NCI-H526 (cell line): ENCODE measurements at places on chromosomes 4 and X.

DNA sequence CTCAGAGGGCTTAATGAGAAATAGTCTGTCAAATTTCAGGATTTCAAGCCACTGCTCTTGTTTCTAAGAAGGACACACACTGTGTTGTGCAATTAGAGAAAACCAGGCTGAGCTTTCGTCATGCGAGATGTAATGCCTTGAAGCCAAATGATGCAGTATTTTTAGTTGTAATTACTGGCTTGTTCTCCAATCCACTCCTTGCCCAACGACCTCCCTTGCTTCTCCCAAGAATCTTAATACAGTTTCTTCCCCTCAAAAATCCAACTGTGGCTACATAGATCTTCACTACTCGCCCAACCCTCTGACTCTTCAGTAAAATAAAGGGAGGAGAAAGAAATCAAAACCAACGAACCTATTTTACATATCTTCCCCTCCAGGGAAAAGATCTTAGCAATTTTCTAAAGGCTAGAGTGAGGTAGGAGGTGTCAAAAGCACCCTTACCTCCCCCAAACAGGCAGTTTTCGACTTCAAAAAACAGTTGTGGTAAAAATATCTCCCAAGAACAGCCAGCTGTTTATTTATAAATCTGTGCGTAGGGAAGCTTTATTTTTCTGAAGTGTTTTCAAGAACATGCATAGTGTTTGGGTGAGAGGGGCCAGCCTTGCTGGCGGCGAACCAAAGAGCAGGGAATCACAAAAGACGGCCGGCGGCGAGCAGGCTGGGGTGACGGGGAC is 68.7 kb downstream of the MGST2 start:
- DNase-seq: no peak

GRCh38 chrX:77658886-77659285 is 127.1 kb downstream of the ATRX start:
- no peak for DNase-seq

GRCh38 chrX:40878766-40879165 is 143.4 kb upstream of the MED14 start:
- DNase-seq: no peak

GRCh38 chr4:73161527-73162185 is 92.1 kb upstream of the COX18 start:
- DNase-seq: no peak

- DNase-seq: no peak
These were observed 134.3 kb upstream of the RPS6KA6 start for GRCh38 chrX:84322083-84322827.

GRCh38 chr4:145019346-145019745 is 78.7 kb downstream of the ANAPC10 start:
- no peak for DNase-seq

DNA sequence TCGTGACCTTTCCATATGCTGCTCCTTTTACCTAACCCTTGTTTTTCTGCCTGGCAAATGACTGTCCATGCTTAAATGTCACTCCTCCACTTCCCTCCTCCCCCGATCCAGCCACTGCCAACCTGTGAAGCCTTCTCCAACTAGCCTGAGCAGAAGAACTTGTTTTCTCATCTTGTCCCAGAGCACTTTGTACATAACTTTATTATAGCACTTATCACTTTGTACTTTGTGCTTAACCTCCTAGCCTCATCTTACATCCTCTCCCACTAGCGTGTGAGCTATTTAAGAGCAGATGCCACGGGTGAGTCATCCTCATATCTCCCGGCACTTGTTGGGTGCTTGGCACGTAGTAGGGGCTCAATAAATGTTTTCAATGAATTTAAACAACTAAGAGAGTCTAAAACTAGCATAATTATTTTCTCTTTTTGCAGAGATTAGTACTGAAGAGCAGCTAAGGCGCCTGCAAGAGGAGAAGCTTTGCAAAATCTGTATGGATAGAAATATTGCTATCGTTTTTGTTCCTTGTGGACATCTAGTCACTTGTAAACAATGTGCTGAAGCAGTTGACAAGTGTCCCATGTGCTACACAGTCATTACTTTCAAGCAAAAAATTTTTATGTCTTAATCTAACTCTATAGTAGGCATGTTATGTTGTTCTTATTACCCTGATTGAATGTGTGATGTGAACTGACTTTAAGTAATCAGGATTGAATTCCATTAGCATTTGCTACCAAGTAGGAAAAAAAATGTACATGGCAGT is 46.9 kb downstream of the XIAP start:
- no peak for DNase-seq

DNA sequence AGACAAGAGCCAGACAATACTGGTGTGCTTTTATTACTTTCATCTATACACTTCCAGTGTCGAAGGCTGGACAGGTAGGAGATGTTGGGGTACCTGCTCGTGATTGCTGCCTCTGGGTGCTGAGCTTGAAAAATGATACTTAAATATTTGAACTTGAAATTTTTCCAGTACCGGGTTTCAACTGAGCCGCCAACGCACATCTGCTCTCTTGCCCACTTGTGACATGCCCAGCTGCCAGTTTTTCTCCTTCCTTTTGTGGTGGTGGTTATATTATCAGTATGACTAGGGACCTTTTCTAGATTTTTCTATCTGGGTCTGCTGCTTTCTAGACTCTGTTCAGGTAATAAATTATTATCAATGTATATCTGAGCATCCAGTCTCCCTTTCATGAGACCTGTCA is 3.4 kb downstream of the OGT start:
- DNase-seq: no peak

DNA sequence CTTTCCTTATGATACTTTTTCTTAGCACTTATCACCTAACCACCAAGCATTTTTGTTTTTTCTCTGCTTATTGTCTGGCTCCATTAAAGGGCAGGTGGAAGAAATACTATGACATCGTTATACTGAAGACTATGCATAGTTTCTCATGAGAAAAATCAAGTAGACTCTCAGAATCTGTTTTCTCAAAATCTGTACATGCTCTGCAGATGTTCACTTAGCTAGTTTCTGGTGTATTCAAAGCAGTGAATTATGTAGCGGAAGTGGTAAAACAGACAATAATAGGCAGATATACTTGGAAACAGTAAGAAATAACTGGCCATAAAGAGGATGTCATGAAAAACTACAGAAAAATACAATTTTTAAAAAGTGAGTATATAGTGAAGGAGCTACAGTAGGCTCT is 146.0 kb downstream of the STIM2 start:
- no peak for DNase-seq

- no peak for DNase-seq
These were observed 170.9 kb downstream of the IL15 start for GRCh38 chr4:141807103-141807891.

GRCh38 chr4:73731968-73732610 is 8.3 kb upstream of the CXCL8 start:
- DNase-seq: no peak

GRCh38 chr4:128579154-128579853 is 230.2 kb upstream of the JADE1 start:
- no peak for DNase-seq

- no peak for DNase-seq
These were observed 3.4 kb downstream of the RTL5 start for GRCh38 chrX:72128183-72128834.

- DNase-seq: no peak
These were observed 352.7 kb upstream of the IGFBP7 start for GRCh38 chr4:57462843-57463242.
